NCI-H1930 (cell line): ENCODE measurements at places on chromosomes 12 and 14.

DNA sequence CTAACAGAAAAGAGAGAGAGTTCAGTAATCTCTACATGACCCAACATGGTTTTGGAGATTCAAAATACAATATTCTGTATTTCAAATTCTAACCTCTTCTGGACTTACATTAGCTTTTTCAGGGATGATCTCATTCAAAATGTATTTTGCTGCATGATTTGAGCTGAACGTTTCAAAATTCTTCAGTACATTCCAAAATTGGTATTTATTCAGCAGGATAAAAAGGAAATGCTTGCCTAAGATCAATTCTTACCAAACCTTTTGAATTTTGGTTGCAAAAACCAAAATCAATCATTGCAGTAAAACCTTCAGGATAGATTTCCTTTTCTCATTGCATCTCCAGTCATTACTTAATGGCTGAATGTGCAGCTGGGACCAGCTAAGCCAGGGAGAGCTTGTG lies 1761.3 kb upstream of the SEL1L start:
- no peak for DNase-seq

GRCh38 chr12:26906704-26907103 lies 31.1 kb downstream of the INTS13 start:
- no peak for DNase-seq

- no peak for DNase-seq
Observed at GRCh38 chr12:29492891-29493290, 4.6 kb downstream of the OVCH1 start.

DNA sequence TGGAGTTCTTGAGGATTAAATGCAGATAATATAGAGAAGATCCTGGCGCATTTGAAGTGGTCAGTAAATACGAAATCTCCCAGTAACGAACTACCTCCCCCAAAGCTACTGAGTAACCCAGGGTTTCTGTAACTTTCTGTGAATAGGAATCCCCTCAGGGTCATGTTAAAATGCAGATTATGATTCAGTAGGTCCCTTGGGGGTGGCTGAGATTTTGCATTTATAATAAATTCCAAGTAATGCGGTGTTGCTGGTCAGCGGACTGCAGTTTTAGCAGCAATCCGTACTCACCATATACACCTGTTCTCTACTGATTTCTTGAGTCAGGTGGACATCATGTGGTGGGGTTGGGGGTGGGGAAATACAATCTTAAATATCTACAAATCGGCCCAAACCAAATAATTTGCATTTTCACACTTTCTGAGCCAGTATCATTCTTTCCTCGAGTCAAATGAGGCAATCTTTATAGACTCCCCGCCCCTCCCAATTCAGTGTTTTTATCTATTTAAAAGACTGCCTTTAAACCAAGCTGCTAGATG lies 868 bp downstream of the SPATA7 start:
- no peak for DNase-seq

- no peak for DNase-seq
Observed at GRCh38 chr12:32031109-32031508, 71.9 kb downstream of the RESF1 start.

- no peak for DNase-seq
Observed at GRCh38 chr12:26347300-26347699, 151.9 kb downstream of the SSPN start.

DNA sequence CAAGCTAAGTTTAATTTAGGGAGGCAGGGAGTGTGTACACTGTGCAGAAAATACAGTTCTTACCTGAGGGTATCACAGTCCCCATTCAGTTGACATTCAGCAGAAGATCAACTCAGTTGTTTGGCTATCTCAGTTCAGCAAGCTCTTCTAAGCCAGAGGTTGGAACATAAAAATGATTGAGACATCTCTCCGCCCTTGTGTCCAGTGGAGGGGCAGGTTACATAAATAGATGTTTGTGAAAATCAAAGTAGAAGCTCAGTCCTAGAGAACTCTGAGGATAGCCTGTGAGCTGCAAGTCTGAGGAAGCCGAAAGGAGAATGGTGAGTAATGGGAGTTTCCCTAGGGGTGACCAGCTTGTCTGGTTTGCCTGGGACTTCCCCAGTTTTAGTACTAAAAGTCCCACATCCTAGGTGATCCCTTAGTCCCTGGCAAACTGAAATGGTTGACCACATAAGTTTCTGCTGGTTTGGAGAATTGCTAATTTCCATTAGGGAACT lies 251.4 kb upstream of the ATP2B1 start:
- DNase-seq: no peak

GRCh38 chr12:2570562-2570961 lies 224.2 kb upstream of the FKBP4 start:
- DNase-seq: no peak

DNA sequence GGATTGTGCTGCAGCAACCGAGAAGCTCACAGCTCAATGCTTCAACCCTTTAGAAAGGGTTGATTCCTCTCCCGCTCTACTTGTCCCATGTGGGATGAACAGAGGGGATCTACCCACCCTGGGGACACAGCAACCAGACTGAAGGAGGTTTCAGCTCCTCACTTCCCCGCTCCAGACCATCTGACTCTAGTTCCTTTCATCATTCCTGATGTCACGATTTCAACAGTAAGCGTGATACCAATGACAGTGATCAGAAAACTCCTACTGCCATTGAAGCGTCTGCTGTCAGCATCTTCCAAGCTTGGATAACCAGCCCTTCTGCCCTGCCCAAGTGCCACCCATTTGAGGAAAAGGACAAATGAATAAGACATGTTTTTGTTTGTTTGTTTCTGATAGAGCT lies 14.3 kb downstream of the SERPINA1 start:
- no peak for DNase-seq

DNA sequence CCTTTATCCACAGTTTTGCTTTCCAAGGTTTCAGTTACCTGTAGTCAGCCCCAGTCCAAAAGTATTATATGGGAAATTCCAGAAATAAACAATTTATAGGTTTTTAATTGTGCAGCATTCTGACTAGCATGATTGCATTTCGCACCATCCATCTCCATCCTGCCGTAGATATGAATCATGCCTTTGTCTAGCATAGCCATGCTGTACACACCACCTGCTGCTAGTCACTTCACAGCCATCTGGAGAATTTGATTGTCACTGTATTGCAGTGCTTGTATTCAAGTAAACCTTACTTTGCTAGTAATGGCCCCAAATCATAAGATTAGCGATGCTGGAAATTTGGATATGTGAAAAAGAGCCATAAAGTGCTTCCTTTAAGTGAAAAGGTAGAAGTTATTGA lies 36.0 kb downstream of the MUCL1 start:
- DNase-seq: no peak

- DNase-seq: no peak
Observed at GRCh38 chr12:58728397-58728796, 191.9 kb downstream of the LRIG3 start.

DNA sequence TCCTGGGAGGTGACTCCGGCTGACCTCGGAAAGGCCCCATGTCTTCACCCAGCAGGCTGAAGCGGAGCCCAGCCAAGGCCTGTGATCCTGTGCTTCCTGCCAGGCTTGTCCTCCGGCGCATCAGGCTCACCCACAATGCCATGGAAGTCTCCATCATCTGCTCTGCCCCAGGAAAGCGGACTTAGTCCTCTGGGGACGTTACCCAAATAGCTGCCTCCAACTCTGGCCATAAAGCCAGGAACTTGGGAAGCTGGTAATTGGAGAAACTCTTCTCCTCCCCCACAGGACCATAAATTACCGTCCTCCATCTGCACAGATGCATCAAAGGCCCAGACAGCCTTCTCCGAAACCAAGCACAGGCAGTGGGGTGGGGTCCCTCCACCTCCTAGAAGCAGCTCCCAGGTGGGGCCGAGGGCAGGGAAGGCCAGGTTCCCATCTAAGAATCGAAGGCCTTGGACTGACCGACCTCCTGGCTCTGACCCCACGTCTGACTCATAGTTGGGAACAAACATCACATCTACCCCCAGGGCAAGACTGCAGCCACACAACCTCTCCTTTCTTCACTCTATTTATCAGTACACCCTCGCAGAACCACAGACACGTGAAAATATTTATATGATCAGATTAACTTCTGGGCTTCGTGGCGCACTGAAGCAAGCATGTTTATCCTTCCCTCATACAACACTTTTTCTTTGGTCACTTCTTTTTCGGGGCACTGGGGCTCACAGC lies 56.4 kb downstream of the PITPNM2 start:
- no peak for DNase-seq

DNA sequence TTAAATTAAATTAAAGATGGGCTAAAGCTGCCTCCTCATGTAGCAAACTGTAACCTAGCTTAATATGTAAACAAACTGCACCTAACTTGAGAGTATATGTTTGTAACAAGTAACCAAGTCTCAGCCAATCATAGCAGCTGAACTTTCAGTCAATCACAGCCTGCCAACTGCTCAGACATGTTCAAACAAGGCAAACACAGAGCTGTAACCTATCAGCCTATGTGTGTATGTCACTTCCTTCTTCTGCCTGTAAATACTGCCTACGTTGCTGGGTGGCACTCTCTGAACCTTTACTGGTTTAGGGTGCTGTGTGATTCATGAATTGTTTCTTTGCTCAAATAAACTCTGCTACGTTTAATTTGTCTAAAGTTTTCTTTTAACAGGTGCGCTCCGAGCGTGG lies 2.9 kb downstream of the SERPINA6 start:
- DNase-seq: no peak

GRCh38 chr12:109762673-109763191 lies 49.1 kb downstream of the FAM222A start:
- no peak for DNase-seq

GRCh38 chr14:80956922-80957321 lies 1.5 kb downstream of the TSHR start:
- no peak for DNase-seq
